ENCODE measurements at places on chromosomes 3 and 15.

GRCh38 chr3:24482096-24482705, 12.4 kb downstream of the THRB start:
- DNase-seq: no peak

DNA sequence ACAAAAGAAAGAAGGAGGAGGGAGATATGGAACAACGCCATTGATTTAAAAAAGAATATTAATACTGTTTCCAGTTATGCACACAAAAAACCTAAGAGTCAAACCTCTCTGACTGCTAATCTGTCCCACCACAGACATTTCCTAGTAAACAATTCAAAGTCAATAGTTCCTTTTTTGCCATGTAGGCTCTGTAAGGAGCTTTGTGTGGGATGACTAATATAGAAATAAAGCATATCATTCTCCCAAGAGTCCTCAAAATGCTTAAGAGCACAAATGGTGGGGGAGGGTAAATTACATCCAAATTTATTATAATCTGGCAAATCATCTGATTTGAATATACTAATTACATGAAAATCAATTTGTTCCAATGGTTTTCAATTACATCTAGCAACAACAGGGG, 155.9 kb upstream of the CNTN4 start:
- no peak for DNase-seq

- no peak for DNase-seq
Measured at GRCh38 chr15:94963953-94964352, 732.6 kb downstream of the MCTP2 start.

GRCh38 chr3:1139071-1139470, 46.2 kb downstream of the CNTN6 start:
- DNase-seq: no peak

DNA sequence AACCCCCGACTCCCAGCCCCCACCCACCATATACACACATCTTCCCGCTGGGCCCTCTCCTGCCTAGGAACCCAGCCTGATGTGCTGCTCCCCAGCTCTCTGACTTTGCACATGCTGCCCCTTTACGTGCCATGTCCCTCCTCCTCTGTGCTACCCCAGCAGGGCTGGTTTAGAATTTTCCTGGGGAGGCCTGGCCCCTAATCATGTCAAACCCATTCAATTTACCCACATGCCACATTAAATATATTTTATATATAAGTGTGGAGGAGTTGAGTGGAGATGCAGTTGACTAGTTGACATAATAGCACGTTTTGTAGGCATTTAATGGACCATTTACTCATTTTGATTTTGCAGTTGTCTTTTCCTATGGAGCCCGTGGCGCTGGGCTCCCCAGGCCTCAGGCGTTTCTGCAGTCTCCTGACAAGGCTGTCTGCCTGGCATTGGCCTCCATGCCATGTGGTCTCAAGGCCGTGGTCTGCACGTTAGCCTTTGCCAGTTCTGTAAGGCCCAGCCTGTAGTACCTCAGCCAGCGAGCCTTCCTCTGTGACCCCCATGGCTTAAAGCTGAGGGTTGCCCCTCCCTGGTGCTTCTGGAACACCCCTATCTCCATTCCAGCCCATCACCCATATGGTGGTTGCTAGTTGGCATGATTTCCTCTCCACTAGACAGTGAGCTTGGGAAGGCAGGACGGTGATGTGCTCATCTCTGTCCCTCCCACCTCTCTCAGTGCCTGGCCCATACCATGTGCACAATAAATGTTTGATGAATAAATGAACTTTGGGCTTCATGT, 155.8 kb downstream of the TLE3 start:
- DNase-seq: no peak

- DNase-seq: no peak
Measured at GRCh38 chr3:177015881-177016280, 181.4 kb downstream of the TBL1XR1 start.

DNA sequence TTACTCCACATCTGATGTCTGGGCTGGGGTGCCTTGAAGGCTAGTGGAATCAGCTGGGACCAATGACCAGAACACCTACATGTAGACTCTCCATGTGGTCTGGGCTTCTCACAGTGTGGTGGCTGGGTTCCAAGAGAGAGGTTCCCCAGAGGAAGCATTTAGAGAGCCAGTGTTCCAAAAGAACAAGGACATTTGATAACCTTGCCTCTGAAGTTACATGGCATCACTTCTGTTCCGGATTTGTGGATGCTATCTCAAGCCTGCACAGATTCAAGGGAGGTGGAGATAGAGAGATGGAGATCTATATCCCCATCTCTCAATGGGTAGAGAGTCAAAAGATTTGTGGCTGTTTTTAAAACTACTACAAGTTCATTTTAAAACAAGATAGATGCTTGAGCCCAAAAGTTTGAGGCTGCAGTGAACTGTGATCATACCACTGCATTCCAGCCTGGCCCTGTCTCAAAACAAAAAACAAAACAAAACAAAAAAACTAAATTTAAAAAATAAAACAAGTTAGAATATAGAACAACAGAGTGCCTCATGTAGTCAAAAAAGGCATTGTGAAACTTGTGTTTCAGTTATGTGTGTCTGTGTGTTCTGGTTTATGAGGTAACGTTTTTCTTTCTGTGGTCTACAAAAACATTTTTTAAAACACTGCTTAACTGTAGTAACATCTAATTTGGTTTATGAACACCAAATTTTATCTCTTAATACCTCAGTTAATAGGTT, 44.8 kb downstream of the PDE8A start:
- DNase-seq: no peak

GRCh38 chr3:184591789-184592188, 30.2 kb downstream of the EPHB3 start:
- no peak for DNase-seq

DNA sequence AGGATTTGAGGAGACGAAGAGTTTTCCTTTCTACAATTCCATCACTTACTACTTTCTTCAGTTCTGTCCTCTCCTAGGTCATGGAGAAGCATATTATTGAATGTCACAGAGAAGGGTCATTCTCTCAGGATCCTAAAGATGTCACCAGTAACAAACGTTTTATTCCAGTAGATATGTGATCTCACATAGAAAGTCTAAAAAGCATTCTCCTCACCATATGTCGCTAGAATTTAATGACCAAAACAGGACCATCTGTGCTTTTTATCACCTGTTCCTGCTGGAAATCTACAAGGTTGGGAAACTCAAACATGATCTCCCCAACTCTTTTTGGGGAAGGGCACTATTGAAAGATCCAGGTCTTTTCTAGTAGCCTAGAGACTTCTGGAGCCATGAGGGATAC, 24.0 kb upstream of the FRMD5 start:
- no peak for DNase-seq

GRCh38 chr15:92149029-92149428, 244.7 kb upstream of the ST8SIA2 start:
- DNase-seq: no peak

- DNase-seq: no peak
Measured at GRCh38 chr15:66364944-66365528, 8.6 kb upstream of the TIPIN start.

- DNase-seq: no peak
Measured at GRCh38 chr15:92599394-92599970, 56.1 kb downstream of the FAM174B start.

GRCh38 chr15:30001602-30002001, 81.2 kb upstream of the GOLGA8J start:
- no peak for DNase-seq

DNA sequence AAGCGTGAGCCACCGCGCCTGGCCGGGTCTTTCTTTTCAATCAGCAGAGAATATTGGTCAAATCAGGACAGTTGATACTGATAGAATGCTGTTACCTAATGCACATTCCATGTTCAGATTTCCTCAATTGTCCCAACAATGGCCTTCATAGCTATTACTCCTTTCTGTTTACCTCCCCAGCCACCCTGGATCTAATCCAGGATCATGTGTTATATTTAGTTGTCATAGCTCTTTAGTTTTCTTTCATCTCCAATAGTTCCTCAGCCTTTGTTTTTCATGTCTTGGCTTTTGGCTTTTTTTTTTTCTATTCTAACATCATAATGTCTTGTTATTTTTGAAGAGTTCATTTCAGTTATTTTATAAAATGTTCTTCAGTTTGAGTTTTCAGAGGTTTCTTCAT, 14.6 kb downstream of the USP3 start:
- DNase-seq: no peak

- DNase-seq: no peak
Measured at GRCh38 chr3:195897853-195898415, 10.4 kb downstream of the TNK2 start.

DNA sequence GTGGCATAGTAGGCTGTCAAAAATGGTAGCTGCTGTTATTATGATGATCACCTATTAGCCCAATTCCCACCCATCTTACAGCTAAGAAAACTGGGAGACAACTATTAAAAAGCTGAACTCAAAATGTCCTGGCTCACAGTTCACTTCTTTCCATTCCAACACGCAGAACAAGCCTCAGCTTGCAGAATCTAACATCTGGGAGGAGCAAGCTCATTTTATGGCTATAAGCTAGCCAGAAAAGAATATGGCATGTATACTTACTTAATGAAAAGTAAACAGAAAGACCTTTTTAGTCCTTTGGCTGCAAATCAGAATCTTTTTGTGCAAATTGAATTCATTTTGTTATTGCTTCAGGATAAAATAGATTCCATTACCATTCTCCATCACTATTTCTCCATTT, 34.8 kb upstream of the CFAP20DC start:
- DNase-seq: no peak

GRCh38 chr15:27268923-27269322, 297.9 kb downstream of the GABRG3 start:
- no peak for DNase-seq

DNA sequence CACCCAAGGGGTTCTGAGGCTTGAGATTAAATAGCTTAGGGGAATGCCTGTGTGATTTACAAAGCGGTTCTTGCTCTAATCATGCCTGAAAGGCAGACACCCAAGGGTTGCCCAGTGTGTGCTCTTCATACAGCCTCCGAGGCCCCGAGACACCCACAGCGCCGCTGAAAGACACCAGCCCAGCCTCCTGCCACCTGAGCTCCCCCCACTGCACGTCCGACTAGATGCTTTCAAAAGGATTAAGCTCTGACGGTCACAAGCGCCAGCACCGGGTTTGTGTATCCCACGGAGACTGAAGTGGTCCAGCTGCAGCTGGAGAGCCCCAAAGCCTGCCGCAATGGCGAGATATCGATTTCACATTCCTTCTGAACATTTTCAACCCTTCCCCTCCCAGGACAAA, 50.3 kb downstream of the SPATA12 start:
- DNase-seq: no peak

- no peak for DNase-seq
Measured at GRCh38 chr15:60912984-60913697, 316.0 kb downstream of the RORA start.

GRCh38 chr3:52532838-52533622, 627 bp downstream of the NT5DC2 start:
- DNase-seq: no peak

DNA sequence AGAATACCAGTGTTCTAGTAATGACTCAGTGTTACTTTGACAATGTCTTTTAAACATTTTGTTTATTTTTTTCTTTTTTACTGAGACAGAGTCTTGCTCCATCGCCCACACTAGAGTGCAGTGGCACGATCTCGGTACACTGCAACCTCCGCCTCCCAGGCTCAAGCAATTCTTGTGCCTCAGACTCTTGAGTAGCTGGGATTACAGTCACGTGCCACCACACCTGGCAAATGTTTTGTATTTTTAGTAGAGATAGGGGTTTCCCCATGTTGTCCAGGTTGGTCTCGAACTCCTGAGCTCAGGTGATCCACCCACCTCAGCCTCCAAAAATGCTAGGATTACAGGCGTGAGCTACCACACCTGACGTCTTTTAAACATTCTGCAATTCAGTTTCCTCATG, 15.7 kb downstream of the AQR start:
- no peak for DNase-seq

DNA sequence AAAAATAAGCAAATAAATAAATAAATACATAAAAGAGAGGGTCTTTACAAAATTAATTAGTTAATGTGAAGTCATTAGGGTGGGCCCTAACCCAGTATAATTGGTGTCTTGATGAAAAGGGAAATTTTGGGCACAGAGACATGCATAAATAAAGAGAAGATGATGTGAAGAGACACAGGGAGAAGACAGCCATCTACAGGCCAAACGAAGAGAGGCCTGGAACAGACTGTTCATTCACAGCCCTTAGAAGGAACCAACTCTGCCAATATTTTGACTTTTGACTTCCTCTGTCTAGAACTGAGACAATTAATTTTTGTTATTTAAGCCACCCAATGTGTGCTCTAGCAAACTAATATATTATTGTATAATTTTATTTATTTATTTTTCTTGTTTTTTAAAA, 29.6 kb upstream of the SELENOK start:
- no peak for DNase-seq

DNA sequence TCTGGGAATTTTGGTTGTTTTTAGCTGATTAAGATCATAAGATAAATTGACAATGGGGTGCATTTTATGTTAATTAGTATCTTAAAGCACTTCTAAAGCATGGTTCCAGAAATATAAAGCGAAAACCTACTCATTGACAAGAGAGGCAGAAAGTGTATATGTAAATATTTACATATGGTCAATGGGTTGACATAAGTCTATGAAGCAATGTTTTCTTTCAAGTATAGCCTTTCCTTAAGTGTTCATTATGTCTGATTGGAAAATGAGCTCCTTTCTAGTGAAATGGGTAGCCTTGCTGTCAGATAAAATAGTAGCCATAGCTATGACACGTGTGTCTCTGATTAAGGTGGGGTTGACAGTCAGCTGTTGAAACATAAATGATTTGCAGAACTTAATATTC, 365.2 kb upstream of the AGTR1 start:
- no peak for DNase-seq

GRCh38 chr3:154979331-154979730, 100.8 kb upstream of the MME start:
- no peak for DNase-seq

- DNase-seq: no peak
Measured at GRCh38 chr15:80706161-80706560, 11.1 kb downstream of the ABHD17C start.

DNA sequence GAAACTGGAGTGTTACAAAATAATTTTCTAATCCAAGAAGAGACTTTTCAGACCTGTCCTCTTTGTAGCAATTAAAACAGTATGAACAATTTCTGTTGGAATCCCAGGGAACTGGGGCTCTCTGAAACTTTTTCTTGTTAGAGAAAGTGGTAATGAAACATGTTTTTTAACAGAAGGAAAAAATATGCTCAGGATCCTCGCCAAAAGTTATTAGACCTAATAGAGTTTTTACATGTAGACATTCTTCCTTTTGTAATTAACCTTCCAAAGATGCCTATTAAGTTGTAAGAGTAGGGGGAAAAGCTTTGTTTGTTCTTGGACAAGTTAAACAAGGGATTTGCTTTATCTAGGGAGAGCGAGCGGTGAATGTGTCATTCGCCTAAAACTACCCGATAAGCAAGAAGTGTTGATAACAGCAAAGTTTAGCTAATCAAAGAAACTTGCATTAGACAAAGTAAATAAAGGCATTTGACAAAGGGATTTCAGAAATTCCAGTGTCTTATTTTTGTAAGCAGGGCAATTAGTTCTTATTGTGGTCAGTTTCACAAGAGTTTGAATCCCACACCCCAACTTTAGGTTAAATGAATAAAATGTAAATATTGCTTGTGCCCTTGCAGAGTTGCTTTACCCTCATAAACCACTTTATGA, 2.3 kb downstream of the RARB start:
- no peak for DNase-seq

Measured in stimulated activated CD4-positive, alpha-beta T cell treated with anti-CD3 and anti-CD28 coated beads, TNF-alpha, amount 100 ng/mL, for 1 hour (primary cell).